ENCODE measurements at places on chromosomes 2 and 18. TPM values are rescaled to one million over a fixed set of nuclear protein-coding genes. Genes with fewer than 3 reads are reported as not detected.

LMAN1 gene
- total RNA-seq: 130 TPM

ERFE gene
- total RNA-seq: 0.91 TPM

CDC42EP3 gene
- 39.4 TPM for total RNA-seq

NEU2 gene
- not detected for total RNA-seq

SEPTIN2 gene
- 189 TPM for total RNA-seq

CCBE1 gene
- total RNA-seq: not detected

KCMF1 gene
- total RNA-seq: 137 TPM

IL1R2 gene
- 4.1 TPM for total RNA-seq

TRABD2A gene
- 22.2 TPM for total RNA-seq

ILKAP gene
- total RNA-seq: 70.9 TPM

PGAP1 gene
- total RNA-seq: 7.5 TPM

GRCh38 chr2:8006626-8007025 is 675.2 kb upstream of the ID2 start:
- DNase-seq: no peak

DNA sequence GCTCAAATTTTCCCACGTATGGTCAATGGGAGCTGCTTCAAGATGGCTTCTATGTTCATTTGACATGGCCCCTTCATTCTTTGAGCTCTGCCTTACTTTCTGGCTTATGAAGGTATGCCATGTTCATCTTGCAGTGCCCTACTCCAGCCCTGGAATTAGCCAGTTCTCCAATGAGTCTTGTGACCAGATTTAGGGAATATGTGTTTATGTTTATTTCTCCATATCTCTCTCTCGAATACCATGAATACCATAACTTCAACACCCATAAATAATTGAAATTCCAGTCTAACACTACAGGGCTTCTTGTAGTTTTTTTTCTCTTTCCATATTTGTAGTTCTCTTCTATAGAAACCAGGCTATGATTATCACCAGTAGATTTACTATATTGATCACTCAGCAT is 39.7 kb downstream of the EPB41L5 start:
- DNase-seq: no peak

DNA sequence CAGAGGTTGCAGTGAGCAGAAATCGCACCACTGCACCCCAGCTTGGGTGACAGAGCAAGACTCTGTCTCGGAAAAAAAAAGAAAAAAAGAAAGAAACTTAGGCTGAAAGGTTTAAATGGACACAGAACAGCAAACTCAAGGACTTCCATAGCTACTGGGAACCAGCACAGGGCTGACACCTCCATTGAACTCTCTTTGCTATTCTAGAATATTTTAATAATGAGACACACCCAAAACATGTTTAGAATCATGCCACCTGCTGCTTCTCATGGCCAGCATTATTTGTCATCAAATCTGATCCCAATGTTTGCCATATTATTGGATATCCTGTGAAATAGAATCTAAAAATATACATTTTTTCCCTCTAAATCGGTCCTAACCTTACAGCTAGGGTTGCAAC is 42.7 kb upstream of the LTBP1 start:
- no peak for DNase-seq

- no peak for DNase-seq
Measured at GRCh38 chr18:58511897-58512581, 116.9 kb downstream of the ALPK2 start.

- DNase-seq: no peak
Measured at GRCh38 chr2:159942146-159942545, 120.3 kb downstream of the PLA2R1 start.

DNA sequence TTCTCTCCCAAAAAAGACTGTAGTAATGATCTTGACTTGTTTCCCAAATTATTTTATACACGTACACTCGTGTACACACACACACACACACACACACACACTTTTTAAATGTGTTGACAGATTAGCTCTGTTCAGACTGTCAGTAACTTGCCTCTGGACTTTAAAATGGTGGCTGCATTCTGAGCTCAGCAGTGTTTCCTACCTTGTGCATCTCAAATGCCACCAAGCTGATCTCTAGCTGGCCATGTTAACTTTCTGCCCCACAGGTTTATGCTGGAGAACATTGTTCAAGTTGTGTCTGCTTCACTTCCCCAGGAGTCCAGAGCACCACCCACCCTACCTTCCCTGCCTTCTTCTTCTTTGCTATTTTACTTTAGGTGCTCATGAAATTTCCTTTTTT is 73.4 kb upstream of the TMEM87B start:
- DNase-seq: no peak

DNA sequence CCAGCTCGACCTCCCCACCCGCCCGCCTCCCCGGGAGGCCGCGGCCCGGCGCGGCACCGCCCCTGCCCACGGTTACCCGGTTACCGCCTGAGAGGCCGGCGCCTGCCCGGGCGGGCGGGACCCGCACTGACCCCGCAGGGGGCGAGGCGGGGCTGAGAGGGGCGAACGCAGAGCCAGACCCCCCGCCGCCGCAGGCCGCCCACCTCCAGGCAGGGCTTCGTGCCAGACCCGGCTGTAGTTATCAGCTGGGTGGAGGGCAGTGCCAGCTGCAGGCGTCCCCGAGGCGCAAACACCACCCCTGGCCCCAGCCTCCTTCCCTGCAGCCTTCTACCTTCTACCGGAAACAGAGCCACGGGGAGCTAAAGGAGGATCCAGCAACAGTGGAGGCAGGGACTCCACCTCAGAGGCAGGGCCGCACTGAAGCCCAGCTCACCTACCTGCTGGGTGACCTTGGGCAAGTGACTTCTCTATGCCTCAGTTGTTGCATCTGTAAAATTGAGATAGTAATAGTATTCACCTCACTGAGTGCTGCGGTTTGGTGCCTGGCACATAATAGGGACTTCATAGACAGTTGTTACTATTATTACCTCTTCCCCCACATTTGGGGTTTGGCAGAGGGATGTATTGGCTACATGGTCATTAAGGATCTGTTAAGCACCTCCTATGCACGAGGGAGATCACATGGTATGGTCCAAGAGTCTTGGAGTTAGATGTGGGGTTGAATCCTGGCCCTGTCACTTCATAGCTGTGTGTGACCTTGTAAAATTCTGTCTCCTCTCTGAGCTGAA is 231.6 kb upstream of the SMAD2 start:
- no peak for DNase-seq

- DNase-seq: no peak
Measured at GRCh38 chr2:28161466-28161865, 231.2 kb upstream of the FOSL2 start.

- DNase-seq: peak; percentile 77
Measured at GRCh38 chr2:239275044-239275685, 125.7 kb downstream of the HDAC4 start.

DNA sequence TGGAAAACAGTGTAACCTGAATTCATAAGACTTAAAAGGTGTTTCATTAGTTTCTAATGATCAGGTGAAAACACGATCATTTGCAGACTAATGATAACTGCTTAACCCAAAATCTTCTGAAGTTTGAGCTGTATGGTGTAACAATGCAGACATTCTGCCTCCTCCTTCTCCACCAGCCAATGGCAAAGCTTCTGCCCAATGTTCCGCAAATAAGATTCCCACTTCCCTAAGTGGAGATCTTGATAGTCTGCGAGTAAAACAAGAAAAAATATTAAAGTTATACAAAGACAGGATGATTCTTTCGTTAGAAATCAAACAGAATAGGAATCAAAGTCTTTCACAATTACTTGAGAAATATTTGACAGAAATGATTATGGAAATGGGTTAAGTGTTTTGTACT is 8.1 kb downstream of the C2orf42 start:
- no peak for DNase-seq

DNA sequence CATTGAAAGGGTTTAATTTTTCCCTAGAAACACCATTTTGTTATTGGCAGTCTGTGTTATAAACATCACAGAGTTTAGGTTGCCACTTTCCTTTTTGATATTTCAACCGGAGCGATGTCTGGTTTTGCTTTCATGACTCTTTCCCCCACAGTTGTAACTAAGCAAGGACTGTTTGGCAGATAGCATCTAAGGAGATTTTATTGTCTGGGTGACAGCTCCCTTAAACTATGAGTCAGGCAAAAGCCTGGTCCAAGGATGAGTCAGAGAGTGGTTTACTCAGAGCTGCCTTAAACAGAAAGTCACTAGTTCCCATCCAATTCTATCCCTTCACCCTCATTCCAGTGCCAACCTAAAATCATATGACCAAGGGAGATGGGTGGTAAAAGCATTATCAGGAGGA is 341.6 kb upstream of the VWC2L start:
- DNase-seq: no peak

GRCh38 chr2:209600341-209601171 is 171.1 kb upstream of the UNC80 start:
- DNase-seq: no peak

GRCh38 chr2:149056541-149057255 is 18.2 kb downstream of the LYPD6B start:
- no peak for DNase-seq

- DNase-seq: no peak
Measured at GRCh38 chr2:74104839-74105238, 42.9 kb downstream of the BOLA3 start.

GRCh38 chr2:37868866-37869265 is 56.2 kb upstream of the RMDN2 start:
- no peak for DNase-seq

GRCh38 chr2:70091364-70091763 is 4.1 kb downstream of the PCBP1 start:
- DNase-seq: no peak

DNA sequence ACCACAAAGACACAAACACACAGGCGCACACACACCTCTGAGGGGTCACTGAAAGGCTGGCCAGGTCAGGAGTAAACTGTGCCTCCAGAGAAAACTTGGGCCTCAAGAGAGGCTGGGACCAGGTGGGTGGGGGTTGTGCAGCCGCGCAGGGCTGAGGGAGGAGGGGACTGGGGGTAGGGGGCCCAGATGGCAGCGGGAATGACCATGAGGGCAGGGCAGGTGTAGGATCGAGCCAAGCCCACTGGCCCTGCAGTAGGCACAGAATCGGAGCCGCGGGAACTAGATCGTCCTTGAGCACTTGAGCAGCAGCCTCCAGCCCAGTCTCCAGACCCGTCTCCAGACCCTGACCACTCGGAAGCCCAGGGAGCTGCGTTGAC is 36.8 kb downstream of the ANKMY1 start:
- DNase-seq: no peak

- no peak for DNase-seq
Measured at GRCh38 chr18:65568866-65569265, 181.9 kb upstream of the CDH7 start.

GRCh38 chr2:226898897-226899296 is 63.0 kb downstream of the RHBDD1 start:
- no peak for DNase-seq

DNA sequence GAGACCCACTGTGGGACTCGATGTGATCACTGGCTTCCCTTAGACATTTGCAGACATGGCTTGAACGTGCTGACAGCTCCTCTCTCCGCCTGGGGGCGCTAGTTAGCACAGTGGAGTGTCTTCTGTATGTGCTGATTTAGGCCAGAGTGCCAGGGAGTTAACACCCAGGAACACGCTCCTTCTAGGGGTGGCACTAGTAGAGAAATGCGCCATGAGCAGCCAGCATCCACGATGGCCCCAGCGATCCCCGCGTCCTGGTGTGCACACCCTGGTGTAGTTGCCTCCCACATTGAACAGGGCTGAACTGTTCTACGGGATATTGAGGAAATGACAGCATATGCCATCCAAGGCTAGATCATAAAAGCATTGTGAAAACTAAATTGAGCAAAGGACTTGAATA is 11.4 kb upstream of the NMUR1 start:
- no peak for DNase-seq

DNA sequence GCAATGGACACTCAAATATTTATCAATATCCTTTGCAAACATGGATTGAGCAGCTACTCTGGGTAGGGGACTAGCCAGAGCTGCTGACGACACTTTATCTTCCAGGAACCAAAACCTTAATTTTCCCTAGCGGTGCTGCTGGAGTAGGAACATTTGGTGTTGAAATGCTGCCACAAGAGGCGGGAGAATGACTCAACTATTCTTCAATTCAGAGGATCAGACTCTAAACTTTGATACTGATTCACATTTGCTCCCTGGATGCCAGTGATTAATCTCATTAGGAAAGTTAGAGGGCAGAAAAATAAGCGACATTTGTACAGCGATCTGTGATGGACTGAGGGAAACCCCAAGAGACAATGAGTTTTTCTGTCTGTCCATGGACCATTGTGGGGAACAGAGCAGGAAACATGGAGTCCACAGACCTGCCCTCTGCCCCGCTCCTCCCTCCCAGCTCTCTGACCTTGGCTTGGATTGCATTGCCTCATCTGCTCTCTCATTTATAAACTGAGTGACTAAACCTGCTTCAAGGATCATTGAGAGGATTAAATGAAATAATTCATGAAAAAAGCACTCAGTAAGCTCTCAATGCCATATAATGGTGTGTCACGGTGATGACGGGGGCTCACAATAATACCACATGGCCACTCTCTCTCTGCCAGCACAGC is 12.6 kb upstream of the EPB41L3 start:
- no peak for DNase-seq

DNA sequence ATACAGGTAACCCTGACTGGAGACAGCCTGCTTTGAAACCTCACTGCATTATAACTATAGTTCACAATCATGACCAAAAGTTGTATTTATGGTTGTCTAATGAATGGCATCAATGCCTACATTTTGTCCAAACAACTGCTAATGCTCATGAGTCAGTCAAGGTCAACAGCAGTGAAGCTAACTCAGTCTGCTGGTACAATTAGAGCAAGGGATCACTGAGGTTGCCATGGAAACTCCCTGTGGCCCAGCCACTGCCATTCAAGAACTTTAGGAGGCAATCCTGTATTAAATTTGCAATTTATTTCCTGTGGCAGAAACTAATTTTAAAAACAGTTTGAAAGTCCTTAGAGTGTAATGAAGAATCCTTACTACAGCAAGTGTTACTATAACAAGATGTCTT is 185.1 kb upstream of the SMAD7 start:
- DNase-seq: no peak

DNA sequence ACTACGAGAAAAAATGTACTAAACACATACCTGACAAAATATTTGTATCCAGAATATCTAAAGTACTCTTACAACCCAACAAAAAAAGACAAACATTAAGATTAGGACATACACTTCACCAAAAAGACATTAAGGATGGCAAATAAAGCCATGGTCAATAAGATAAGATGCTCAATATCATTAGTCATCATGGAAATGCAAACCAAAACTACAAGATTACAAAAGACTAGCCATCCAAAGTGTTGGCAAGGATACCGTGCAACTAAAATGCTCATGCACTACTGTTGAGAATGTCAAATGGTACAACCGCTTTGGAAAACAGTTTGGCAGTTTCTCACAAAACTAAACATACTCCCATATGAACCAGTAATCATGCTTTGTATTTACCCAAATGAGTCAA is 29.7 kb downstream of the MAP3K2 start:
- no peak for DNase-seq

DNA sequence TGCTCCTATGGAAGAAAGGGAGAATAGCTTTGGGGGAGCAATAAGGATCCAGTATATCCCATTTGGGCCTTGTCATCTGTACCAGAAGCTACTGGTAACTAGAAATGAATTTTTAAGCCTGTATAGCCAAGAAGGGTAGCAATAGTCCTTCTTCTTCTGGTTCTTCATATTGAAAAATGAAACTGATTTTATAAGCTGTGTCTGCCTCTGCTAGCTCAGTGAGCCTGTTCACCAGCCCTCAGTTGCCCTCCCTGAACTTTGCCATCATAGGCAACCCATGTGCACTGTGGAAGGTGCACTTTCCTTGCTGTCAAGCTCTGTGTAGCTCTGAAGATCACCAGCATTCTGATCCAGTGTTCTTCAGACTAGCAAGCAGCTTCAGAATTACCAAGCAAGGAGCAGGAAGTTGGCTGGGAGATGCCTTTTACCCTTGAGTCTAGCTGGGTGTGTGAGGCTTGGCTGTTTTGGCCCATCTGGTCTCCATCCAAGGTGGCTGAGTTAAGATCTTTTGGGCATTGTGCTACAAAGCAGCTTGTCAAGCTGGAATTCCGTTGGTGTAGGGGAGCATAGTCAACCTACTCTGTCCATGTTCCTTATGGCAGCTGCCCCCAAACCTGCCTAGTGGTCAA is 55.8 kb upstream of the MGAT5 start:
- no peak for DNase-seq

Data from activated T-cell treated with anti-CD3 and anti-CD28 coated beads, Interleukin-2, amount 50 U/mL, for 4 hours (primary cell).